Activated CD8-positive, alpha-beta memory T cell treated with anti-CD3 and anti-CD28 coated beads, Interleukin-2, amount 10 ng/mL, durations not matched to agents 7 days and 5 days (primary cell): ENCODE measurements at places on chromosomes 12 and 14. TPM values are rescaled to one million over a fixed set of nuclear protein-coding genes. Genes with fewer than 3 reads are reported as not detected.

GRCh38 chr14:51743588-51744000 lies 91.9 kb downstream of the FRMD6 start:
- H3K27me3 ChIP-seq = peaks cover 4% of the 10 kb centered on the region
- no peak overlapping the region for H3K27ac ChIP-seq
- DNase-seq = no peak
- H3K4me3 ChIP-seq = no peak overlapping the region

DNA sequence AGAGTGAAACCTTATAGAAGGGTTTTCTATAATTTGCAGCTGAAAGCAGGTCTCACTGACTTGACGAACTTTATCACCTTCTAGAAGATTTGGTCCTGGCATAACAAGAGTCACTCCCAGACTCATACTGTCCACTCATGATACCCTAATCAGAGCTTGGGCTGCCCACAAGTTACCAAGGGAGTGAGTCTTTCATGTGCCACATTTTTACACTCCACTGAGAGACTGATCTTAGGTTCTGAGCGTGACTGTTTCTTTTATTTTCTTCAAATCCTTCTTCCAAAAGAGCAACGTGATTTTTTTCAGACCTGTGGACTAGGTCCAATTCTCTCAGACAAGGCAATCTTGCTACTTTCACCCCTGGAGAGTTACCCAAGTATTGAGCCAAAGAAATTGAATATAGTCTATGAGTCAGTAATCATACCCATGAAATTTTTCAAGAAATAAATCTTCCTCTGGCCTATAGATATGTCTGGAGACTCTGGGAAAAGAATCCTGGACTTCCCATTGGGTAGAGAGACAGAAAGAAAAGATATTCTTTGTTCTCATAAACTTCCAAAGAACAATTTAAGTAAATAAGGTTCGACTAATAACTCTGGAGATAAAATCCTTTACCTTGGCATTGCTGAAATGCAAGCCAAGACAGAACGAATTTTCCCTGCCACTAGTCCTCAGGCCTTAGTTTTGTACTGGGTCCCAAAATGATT lies 26.9 kb downstream of the SIX1 start:
- H3K4me3 ChIP-seq = no peak overlapping the region
- no peaks in the 10 kb centered on the region for H3K36me3 ChIP-seq
- no peak overlapping the region for H3K27ac ChIP-seq
- DNase-seq = no peak

- H3K27me3 ChIP-seq = no peaks in the 10 kb centered on the region
- H3K27ac ChIP-seq = no peak overlapping the region
- DNase-seq = no peak
- H3K36me3 ChIP-seq = no peaks in the 10 kb centered on the region
- no peaks in the 10 kb centered on the region for H3K4me1 ChIP-seq
These were observed 31.3 kb upstream of the NR1H4 start for GRCh38 chr12:100442403-100442802.

CLEC9A gene
- not detected for total RNA-seq

DNA sequence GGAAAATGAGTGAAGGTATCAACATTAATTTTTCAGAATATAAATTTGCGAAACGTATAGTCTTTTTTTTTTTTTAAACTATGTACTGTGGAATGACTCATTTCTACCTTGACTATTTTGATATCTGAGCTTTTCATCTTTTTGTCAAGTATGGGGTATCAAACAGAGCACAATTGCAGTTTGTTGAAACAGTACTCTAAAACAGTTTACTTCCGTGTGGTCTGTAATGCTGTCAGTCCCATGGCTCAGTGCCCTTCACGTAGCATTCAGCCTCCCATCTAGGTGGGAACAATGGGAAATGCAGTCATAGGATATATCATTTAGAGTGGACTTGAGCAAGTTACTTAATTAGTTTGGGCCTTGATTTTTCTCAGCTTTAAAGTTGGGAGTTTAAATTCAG lies 139.5 kb downstream of the ERC1 start:
- peaks cover 14% of the 10 kb centered on the region for H3K4me1 ChIP-seq
- H3K27ac ChIP-seq = no peak overlapping the region
- DNase-seq = no peak
- H3K27me3 ChIP-seq = no peaks in the 10 kb centered on the region
- no peak overlapping the region for H3K4me3 ChIP-seq

DNA sequence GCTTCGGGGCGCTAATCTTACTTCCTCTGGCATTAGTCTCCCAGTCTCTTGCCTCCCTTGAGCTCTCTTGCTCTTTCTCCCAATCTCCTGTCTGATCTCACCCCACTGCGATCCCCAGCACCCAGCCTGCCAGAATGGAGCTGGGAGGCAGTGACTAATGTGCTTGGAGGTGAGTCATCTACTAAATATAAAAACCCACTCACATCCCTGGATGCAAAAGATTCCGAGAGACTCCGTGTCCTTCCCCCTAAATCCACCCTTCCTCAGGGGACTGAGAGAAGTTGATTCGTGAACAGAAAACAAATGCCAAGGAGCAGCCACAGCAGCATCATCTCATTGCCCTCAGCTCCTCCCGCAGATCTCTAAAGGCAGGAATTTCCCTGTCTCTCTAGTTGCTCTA lies 45.7 kb upstream of the KCNA5 start:
- no peak overlapping the region for H3K4me3 ChIP-seq
- no peak for DNase-seq
- H3K27ac ChIP-seq = no peak overlapping the region
- H3K4me1 ChIP-seq = no peaks in the 10 kb centered on the region

GRCh38 chr12:123267991-123268843 lies 3.4 kb downstream of the CDK2AP1 start:
- no peak overlapping the region for H3K4me3 ChIP-seq
- H3K36me3 ChIP-seq = peaks cover 2% of the 10 kb centered on the region
- H3K27ac ChIP-seq = no peak overlapping the region
- peaks cover 18% of the 10 kb centered on the region for H3K4me1 ChIP-seq
- no peaks in the 10 kb centered on the region for H3K27me3 ChIP-seq

TRAF3 gene
- 78.1 TPM for total RNA-seq

- no peak for DNase-seq
- peaks cover 21% of the 10 kb centered on the region for H3K4me1 ChIP-seq
- H3K36me3 ChIP-seq = peaks cover 6% of the 10 kb centered on the region
- no peak overlapping the region for H3K4me3 ChIP-seq
- H3K27me3 ChIP-seq = peaks cover 5% of the 10 kb centered on the region
These were observed 256.5 kb upstream of the CRY1 start for GRCh38 chr12:107349839-107350238.

KRT77 gene
- not detected for total RNA-seq

ENO2 gene
- total RNA-seq = 171 TPM

DNA sequence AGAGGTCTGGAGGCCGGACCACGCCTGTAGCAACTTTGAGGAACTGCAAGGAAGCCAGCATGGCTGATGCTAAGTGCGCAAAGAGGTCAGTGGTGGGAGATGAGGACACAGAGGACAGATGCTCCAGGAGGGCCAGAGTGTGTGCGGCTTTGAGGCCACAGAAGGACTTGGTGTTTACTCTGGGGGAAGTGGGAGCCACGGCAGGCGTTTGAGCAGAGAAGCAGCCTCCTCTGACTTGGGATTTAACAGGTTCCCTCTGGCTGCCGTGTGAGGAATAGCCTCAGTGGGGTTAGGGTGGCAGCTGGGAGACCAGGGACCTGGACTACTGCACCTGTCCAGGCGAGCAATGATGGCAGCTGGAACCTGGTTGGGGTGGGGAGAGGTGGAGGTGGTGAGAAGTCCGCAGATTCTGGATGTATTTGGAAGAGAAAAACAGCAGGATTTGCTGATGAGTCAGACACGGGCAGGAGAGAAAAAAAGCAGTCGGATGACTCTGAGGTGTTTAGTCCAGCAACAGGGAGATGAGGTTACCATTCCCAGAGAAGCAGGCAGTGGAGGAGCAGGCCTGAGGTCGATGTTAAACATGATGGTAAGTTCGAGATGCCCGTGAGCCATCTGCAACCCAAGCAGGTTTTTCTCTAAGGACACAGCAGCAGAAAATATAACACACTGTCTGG lies 143.5 kb downstream of the SCARB1 start:
- no peak overlapping the region for H3K4me3 ChIP-seq
- no peak for DNase-seq
- H3K36me3 ChIP-seq = no peaks in the 10 kb centered on the region
- peaks cover 55% of the 10 kb centered on the region for H3K27me3 ChIP-seq
- H3K4me1 ChIP-seq = no peaks in the 10 kb centered on the region

DNA sequence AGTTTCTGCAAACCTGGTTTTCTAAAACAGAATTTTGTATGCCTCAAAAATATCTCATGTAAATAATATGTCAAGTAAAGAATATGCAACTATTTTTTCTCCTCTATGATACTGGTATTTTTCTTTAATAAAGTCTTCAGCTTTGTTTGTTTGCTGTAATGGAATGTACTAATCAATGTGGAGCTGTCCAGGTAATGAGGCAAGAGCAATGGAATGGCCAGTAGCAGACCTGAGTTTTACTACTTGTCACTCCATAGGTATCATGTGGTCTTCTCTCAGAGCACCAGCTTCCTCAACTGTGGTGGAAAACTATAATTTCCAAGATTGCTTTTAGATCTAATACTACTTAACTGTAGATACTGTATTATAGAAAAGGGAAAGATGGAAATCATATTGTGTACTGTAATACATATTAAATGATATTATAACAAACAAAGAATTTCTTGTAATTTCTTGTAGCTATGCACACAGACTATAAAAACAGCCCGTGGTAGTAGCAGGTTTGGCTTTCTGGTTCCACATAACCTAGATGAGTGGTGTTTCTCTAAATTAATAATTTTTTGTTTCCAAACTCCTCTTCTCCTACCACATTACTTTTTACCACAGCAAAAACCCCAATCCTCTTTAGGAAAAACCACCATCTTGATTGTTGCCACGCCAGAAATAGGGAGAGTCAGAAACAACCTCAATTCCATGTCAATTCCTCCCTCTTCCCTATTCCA lies 70.6 kb downstream of the KIF21A start:
- H3K27me3 ChIP-seq = no peaks in the 10 kb centered on the region
- no peak for DNase-seq
- H3K36me3 ChIP-seq = peaks cover 21% of the 10 kb centered on the region
- H3K27ac ChIP-seq = peak overlapping the region; percentile 82
- H3K4me3 ChIP-seq = peak overlapping the region; percentile 44

- H3K27me3 ChIP-seq = no peaks in the 10 kb centered on the region
- H3K27ac ChIP-seq = no peak overlapping the region
- DNase-seq = no peak
- H3K4me3 ChIP-seq = no peak overlapping the region
- H3K4me1 ChIP-seq = peaks cover 6% of the 10 kb centered on the region
These were observed 110.3 kb downstream of the SLC38A1 start for GRCh38 chr12:46158501-46158900.

ALKBH1 gene
- 19.6 TPM for total RNA-seq

DNA sequence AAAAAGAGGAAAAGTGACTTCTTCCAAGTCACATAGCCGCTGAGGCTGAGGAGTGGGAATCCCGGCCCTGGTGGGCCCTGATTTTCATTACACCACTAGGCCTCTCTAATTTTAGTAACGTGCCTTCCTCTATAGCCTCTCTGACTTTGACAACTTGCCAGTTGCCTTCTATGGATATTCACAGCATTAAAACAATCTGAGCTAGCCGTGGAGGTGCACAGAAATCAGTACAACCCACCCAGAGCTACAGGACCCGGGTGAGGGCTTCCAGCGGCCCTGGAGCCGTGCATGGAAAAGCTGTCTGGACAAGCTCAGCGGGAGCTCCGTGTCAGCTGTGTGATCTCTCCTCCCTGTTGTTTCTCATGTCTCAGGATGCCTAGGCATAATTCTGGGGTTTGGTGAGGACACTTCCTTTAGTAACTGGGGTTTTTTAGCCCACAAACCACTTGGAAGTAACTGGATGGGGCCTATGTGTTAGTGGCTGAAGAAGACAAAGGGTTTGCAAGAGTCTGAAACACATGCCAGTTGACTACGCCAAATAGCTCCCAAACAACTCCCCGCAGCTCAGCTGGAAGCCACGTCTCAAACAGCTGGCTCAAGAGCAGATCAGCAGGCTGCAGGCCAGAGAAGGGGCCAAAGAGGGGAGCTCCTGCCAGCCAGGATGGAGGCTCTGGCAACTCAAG lies 53.0 kb downstream of the SSH1 start:
- no peak for DNase-seq
- H3K4me1 ChIP-seq = peaks cover 16% of the 10 kb centered on the region
- peak overlapping the region; percentile 56 for H3K27ac ChIP-seq
- H3K27me3 ChIP-seq = no peaks in the 10 kb centered on the region

PTPN21 gene
- total RNA-seq = not detected

RAD52 gene
- 14.6 TPM for total RNA-seq

GPR135 gene
- 1.3 TPM for total RNA-seq

DNA sequence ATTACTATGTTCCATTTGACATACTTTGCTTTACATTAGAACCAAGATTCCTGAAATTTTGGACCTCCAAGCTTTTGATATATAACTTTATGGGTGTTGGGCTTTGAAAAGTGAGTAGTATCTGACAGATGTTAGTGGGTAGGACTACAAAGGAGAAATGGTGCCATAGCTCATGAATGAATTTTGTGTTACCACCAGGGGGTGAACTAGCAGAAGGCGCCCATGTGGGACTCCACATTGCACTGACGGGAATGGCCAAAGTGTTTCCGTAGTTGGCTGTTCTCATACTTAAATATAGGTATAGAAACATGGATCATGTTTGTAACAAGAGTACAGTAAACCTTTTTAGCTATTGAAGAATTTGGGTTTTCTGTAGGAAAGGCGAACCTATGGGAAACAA lies 337.5 kb downstream of the FLRT2 start:
- H3K36me3 ChIP-seq = no peaks in the 10 kb centered on the region
- H3K4me1 ChIP-seq = no peaks in the 10 kb centered on the region
- H3K4me3 ChIP-seq = no peak overlapping the region

BBOF1 gene
- 0.87 TPM for total RNA-seq

DNA sequence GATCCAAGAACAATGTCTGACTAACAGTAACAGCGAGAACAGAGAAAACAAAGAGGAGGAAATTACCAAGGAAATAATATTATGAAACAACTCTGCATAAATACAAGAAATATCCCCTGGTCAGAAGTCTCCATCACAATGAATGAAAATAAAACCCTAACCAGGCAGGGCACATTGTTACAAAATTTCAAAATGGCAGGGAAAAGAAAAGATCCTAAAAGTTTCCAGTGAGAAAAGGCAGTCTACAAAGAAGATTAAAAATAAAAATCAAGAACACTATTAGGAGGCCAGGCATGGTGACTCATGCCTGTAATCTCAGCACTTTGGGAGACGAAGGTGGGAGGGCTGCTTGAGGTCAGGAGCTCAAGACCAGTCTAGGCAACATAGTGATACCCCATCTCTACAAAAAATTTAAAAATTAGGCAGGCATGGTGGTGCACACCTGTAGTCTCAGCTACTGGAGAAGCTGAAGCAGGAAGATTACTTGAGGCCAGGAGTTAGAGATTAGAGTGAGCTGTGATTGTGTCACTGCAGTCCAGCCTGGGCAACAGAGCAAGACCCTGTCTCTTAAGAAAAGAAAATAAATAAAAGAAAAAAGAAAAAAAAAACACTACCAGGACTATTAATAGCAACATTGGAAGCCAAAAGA lies 47.8 kb downstream of the FERMT2 start:
- DNase-seq = no peak
- H3K27ac ChIP-seq = no peak overlapping the region
- no peaks in the 10 kb centered on the region for H3K4me1 ChIP-seq
- H3K4me3 ChIP-seq = no peak overlapping the region
- no peaks in the 10 kb centered on the region for H3K36me3 ChIP-seq
- no peaks in the 10 kb centered on the region for H3K27me3 ChIP-seq

P2RX2 gene
- not detected for total RNA-seq

- peak; percentile 87 for DNase-seq
- H3K4me3 ChIP-seq = peak overlapping the region; percentile 71
- peaks cover 81% of the 10 kb centered on the region for H3K4me1 ChIP-seq
- H3K36me3 ChIP-seq = peaks cover 40% of the 10 kb centered on the region
- no peaks in the 10 kb centered on the region for H3K27me3 ChIP-seq
- H3K27ac ChIP-seq = peak overlapping the region; percentile 94
These were observed 15.4 kb downstream of the PXN start for GRCh38 chr12:120249875-120250795.

FERMT2 gene
- 1.9 TPM for total RNA-seq

MBIP gene
- total RNA-seq = 21.0 TPM

KRT72 gene
- not detected for total RNA-seq

ZNF385A gene
- 0.91 TPM for total RNA-seq

RHEBL1 gene
- total RNA-seq = 15.1 TPM
